Muscle of back (tissue), 13 donors: ENCODE measurements at places on chromosomes 5 and 9. TPM values are rescaled to one million over a fixed set of nuclear protein-coding genes. Genes with fewer than 3 reads are reported as not detected.

DNA sequence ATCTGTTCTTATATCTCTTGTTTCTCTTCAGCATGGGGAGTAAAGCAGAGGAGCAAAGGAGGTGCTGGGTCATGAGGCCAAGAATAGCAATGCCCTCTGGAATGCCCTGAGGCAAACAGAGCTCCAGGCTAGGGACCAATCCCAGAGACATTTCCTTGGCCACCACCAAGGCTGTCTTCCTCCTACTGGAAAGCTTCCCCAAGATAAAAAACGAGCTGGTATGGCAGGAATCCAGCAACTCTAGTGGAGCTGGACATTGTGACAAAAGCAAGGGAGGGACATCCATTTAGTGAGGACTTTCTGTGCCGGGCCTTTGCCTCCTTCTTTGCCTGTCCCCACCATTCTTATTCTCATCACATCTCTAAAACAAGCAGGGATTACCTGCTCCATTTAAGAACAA lies 161.6 kb downstream of the ASTN2 start:
- DNase-seq, result no peak

DNA sequence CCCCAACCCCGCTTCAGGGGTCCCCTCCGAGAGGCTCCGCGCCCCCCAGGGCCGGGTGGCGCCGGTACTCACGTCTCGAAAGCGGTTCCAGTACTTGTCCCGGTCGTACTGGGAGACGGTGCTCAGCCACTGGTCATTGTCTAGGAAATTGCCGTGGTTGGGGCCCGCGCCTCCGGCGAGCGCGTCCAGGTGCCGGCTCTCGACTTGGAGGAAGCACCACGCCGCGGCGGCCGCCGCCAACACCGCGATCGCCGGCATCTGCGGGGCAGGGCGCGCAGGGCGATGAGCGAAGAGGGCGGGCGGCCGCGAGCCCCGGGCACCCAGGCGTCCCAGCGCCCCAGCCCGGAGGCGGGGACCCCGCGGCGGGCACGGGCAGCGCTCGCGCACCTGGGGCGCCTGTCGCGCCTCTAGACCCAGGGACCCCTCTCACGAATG lies 808 bp downstream of the SPOCK1 start:
- no peak for DNase-seq

- DNase-seq, result no peak
These were observed 1516.4 kb downstream of the EFNA5 start for GRCh38 chr5:106154280-106154716.

DNA sequence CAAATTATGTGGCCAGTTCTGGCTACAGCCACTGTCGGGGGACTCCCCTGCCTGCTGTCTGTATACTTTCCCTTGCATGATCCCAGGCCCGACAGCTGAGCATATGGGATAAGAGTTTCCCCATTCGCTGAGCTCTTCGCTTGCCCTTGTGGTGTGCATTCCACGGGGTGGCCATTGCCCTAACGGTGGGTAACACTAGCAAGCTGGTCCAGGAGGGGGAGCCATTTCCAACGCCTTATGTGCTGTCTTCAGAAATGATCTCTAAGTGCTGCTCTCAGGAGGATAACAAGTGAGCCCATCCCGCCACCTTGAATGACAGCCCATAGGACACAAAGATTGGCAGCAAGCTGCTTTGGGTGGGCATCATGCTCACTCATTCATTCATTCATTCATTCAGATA lies 190.9 kb downstream of the FSTL4 start:
- DNase-seq, result no peak

C8G gene
- 0.48 TPM for polyA plus RNA-seq

BHMT2 gene
- 2.7 TPM for polyA plus RNA-seq

GRCh38 chr9:131748411-131748955 lies 8.6 kb upstream of the RAPGEF1 start:
- DNase-seq, result no peak

- no peak for DNase-seq
These were observed 30.9 kb upstream of the CDK20 start for GRCh38 chr9:88005240-88005639.

- no peak for DNase-seq
These were observed 21.0 kb upstream of the RHOBTB3 start for GRCh38 chr5:95709967-95710650.

DNA sequence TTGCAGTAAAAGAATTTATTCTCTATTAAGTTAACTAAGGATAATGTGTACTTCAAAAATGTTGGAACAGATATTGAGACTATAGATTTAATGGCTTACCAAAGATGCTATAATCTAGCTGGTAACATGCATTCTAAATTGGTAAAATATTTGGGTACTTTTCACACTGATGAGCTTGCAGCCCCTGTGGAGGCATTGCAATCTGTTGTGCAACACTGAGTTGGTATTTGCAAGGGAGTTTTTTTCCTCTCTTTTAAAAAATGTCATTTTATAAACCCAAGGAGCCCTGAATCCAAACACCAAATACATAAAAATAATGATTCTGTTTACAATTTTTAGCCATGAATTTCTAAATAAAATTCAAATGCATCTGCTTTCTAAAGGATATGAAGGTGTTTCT lies 944.8 kb downstream of the DTWD2 start:
- DNase-seq, result no peak

PTGER4 gene
- polyA plus RNA-seq, result 8.2 TPM

PCDHGC4 gene
- polyA plus RNA-seq, result 1.5 TPM

- DNase-seq, result no peak
These were observed 63.0 kb downstream of the TSSK1B start for GRCh38 chr5:113371721-113372196.

MEIKIN gene
- not detected for polyA plus RNA-seq

DNA sequence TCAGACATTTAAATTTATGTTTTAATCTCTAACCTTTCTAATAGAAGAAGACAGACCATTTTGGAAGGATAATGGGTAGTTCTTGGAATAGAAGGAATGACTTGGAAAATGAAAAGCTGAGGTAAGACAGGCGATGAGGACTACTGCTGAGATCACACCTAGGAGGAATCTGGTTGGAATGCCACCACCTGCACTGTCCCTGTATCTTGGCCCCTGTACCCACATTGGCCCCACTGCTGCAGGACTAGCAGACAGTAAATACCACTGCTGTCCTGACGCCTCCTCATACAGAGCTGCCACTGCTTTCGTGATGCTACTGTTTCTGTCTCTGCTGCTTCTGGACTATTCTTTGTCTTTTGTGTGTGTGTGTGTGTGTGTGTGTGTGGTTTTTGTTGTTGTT lies 359.8 kb downstream of the TMEM232 start:
- DNase-seq, result no peak

- no peak for DNase-seq
These were observed 6.0 kb upstream of the NEURL1B start for GRCh38 chr5:172635038-172635437.

- DNase-seq, result no peak
These were observed 2.9 kb downstream of the FPGS start for GRCh38 chr9:127805620-127806019.

GRCh38 chr5:103280967-103281366 lies 22.4 kb downstream of the MACIR start:
- DNase-seq, result no peak

IRX1 gene
- 0.58 TPM for polyA plus RNA-seq

HTR1A gene
- polyA plus RNA-seq, result not detected

DNA sequence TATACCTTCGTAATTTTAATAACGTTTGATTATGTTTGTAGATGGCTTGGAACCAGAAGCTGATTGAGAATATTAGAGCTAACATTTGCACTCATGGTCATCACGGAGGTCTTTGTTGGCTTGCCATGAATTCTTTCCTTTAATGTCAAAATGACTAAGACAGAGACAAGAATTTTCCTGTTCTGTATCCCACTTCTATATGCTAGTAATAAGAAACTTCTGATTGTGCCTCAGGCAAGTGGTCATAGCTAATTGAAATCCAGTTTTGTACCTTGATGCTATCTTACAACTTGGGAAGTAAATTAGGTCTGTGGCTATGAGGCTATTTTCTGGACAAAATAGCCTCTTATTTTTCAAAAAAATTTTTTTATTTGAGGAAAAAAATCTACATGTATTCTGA lies 167.6 kb downstream of the RANBP17 start:
- DNase-seq, result no peak

- peak; percentile 79 for DNase-seq
These were observed 9.0 kb downstream of the PRRC2B start for GRCh38 chr9:131402738-131403492.

ZNF608 gene
- polyA plus RNA-seq, result 18.2 TPM

GRCh38 chr9:125650271-125650737 lies 56.7 kb downstream of the MAPKAP1 start:
- DNase-seq, result no peak

GRCh38 chr9:87661241-87661640 lies 64.7 kb upstream of the CTSL start:
- DNase-seq, result no peak

ANGPTL2 gene
- 83.4 TPM for polyA plus RNA-seq

PCDHA2 gene
- 0.04 TPM for polyA plus RNA-seq

DNA sequence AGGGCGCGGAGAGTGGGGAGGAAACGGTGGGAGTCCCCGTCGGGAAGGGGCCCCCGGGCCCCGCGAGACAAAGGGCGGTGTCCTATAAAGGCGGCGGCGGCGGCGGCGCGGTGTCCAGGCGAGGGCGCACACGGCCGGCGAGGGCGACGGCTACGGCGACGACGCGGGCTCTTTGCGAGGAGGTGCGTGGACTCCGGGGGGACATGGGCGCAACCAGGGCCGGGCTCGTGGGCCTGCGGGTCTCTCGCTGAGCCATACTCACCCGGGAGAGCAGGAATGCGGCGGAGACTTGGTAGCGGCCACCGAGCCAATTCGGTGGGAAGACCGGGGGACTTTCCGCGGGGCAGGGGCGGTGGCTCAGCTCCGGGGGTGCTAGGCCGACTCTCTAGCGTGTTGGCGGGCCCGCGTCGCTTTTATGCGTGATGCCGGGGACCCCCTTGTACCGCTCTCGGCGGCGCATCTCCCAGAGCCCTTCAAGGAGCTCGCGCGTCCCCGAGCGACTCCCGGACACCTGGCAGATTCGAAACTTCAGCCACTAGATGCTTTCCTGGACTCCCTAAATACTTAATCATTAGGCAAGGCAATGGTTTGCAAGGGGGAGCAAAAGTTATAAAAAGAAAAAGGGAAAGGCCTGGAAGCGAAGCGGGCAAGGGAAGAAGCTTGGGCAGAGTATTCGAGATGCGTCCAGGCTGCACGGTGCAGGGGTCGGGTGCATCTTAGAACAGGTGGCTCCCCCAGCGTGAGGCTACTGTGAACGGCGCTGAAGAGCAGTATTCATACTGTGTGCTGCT lies 5.9 kb upstream of the TAL2 start:
- peak; percentile 23 for DNase-seq

LECT2 gene
- 0.90 TPM for polyA plus RNA-seq

- DNase-seq, result no peak
These were observed 53.0 kb downstream of the ZNF354C start for GRCh38 chr5:179113143-179113530.

OMD gene
- polyA plus RNA-seq, result 7.7 TPM

SOHLH1 gene
- 0.20 TPM for polyA plus RNA-seq

- DNase-seq, result no peak
These were observed 2.5 kb upstream of the WHRN start for GRCh38 chr9:114507726-114508125.

DNA sequence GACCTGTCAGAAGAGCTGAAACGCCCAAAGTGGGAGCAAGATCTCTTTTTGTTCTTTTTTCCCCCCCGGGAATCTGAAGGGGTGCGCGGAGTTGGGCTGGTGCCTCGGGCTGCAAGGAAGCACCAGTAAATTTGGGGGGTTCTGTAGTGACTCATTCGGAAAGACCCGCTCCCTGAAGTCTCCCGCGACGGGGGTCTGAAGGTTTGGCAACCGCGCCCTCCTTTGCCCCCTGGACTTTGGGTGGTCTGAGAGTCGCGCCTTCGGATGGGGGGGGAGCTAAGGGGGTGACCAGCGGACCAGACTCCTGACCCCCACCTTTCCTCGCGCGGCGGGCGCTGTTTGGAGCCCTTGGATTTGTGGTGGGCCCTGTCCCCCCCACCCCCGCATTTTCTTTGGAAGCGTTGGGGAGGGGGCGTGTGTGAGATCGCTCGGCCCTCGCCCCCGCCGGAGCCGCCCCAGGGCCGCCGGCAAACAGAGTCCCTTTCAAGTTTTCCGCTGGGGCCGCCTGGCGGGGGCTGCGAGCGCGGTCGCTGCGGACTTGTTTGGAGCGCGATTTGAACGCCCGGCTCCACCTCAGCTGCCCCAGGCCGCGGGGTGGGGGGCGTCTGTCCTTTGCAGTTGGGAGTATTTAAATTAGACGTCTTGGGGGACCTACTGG lies 2.0 kb downstream of the CXXC5 start:
- DNase-seq, result no peak

GRCh38 chr9:89872913-89873707 lies 268.3 kb downstream of the GADD45G start:
- no peak for DNase-seq

FIBCD1 gene
- not detected for polyA plus RNA-seq

GRCh38 chr9:135641745-135642144 lies 2.4 kb upstream of the GLT6D1 start:
- DNase-seq, result no peak
